ENCODE measurements at places on chromosomes 5 and 9.

- DNase-seq = no peak
Observed at GRCh38 chr5:133652951-133653759, 40.8 kb upstream of the FSTL4 start.

- DNase-seq = no peak
Observed at GRCh38 chr9:121768416-121769015, 117.1 kb downstream of the DAB2IP start.

DNA sequence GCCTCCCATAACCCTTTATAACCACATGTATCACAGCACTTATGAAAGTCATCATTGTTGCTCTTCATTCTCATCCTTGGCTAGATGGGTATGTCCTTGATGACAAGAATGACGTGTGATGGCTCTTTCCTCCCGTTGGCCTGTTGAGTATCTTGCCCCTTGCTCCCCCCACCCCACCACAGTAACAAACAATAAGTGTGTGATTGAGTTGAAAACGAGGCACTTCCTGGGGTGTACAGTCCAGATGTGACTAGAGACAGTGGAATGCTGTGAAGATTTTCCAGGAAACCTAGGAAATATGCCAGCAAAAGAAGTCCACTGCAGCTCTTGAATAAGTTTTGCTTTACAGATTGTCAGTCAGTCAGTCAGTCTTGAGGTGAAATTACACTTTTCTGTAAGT is 262.5 kb downstream of the ELAVL2 start:
- no peak for DNase-seq

GRCh38 chr9:104092192-104092591 is 1.9 kb upstream of the SMC2 start:
- DNase-seq = no peak

- DNase-seq = no peak
Observed at GRCh38 chr5:33690374-33691135, 201.2 kb downstream of the ADAMTS12 start.

DNA sequence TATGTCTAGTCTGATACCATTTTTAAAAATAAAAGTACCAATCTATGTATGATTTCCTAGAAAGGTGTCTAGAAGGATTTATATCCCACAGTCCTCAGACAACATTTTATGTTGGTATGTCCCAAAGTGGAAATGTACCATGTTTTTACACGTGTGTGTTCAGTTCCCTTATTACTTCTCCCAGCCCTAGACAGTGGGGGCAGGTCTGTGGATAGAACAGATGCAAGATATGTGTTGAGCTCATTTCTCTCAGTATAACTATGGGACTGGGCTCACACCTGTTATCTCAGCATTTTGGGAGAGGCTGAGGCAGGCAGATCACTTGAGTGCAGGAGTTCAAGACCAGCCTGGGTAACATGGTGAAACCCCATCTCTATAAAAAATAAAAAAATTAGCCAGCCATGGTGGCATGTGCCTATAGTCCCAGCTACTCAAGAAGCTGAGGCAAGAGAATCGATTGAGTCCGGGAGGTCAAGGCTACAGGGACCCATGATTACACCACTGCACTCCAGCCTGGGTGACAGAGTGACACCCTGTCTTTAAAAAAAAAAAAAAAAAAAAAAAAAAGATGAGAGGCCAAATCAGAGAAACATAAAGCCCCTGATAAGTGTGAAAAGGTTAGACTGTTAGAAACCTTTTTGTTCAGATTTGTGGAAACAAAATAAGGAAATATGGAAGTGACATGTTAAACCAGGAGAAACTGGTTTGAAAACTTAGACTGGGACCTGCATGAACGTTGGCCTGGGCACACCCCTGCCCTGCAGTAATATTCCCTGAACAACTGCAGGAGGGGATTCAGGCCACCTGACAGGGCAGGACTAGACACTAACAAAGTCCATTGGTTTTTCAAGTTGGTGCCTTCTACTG is 7.4 kb upstream of the SLC2A8 start:
- no peak for DNase-seq

DNA sequence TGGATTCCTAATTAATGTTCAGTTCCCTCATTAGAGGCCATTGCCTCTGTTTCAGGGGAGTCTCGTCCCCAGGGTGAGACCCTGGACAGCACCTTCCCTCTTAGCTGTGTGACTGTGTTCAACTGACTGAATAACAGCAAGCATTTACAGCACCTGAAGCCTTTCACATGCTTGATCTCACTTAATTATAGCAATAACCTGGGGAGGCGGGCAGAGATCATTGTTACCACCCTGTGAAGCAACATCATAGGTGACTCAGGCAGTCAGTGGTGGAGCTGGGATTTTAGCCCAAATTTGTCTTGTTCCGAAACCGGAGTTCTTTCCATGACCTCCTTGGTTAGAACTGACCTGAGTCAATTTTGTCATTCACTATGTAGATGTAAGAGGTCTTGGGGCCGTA is 105.2 kb upstream of the RAD23B start:
- no peak for DNase-seq

- DNase-seq = no peak
Observed at GRCh38 chr5:77957-78804, 13.8 kb upstream of the PLEKHG4B start.

- no peak for DNase-seq
Observed at GRCh38 chr5:91281401-91281800, 101.7 kb downstream of the ARRDC3 start.

DNA sequence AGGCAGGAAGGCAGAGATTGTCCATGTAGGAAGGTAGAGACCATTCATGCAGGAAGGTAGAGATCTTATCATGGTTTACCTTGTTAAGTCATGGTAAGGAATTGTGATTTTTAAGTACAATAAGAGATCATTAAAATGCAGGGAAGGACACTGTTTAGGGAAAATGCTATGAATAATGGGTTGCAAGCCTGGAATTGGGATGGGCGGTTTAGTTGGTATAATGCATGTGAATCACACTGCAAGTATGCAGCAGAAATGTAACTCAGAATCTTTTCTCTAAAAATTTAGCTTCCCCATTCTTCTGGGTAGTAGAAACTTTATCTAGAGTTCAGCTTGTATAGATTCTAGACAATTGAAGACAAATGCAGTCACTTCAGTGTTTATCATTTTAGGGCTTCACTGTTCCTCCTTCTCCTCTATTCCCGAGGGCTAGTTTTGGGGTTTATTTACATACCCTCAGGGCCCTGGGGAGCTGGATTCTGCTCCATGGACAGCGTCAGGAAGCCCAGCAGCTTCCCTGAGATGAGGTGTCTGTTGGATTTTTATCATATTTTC is 212.0 kb downstream of the SREK1 start:
- no peak for DNase-seq

DNA sequence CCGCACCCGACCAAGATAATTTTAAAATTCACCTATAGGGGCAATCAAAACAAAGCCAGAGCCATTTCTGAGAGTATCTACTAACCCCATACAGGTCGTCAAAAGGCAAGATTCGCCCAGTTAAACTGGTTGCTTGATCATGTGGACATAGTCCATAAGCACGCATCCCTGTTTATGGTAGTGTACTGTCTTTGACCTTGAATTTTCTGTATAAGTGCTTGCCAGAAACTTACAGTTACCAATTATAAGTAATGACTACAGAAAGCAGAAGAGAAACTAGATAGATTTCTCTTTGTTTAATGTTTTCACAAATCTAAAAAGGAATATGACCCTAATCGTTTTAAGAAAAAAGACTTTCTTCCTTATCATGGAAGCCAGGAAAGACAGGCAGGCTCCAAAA is 25.6 kb downstream of the SLC31A1 start:
- DNase-seq = no peak

GRCh38 chr5:74316064-74316603 is 324.4 kb downstream of the ENC1 start:
- DNase-seq = no peak

DNA sequence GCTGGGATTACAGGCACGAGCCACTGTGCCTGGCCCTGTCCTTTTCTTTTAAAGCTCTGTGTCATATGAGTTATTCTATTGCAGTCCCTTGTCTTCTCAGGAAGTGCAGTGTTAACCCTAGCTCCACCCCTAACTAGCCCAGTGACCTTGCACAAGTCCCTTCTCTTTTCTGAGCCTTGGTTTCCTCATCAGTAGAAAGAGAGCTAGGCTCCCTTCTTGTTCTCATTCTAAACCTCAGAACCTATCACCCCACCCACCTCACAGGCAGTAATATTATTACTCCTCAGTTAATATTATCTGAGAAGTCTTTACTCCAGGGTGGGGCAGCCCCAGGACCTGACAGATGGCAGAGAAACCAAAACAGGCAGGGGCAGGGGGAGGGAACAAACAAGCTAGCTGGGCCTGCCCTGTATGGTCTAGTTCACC is 7.2 kb downstream of the CYFIP2 start:
- DNase-seq = no peak

- DNase-seq = no peak
Observed at GRCh38 chr9:24502206-24502937, 43.3 kb downstream of the IZUMO3 start.

- DNase-seq = no peak
Observed at GRCh38 chr5:159883522-159883950, 32.7 kb upstream of the ADRA1B start.

GRCh38 chr9:111483439-111483857 is 735 bp downstream of the ECPAS start:
- DNase-seq = peak; percentile 48

- DNase-seq = no peak
Observed at GRCh38 chr9:137280474-137281344, 3.2 kb downstream of the TOR4A start.

GRCh38 chr5:129398026-129398678 is 61.9 kb upstream of the ADAMTS19 start:
- no peak for DNase-seq

GRCh38 chr9:96331236-96331947 is 29.4 kb upstream of the HSD17B3 start:
- no peak for DNase-seq

GRCh38 chr5:1515311-1515920 is 8.3 kb downstream of the LPCAT1 start:
- no peak for DNase-seq

- no peak for DNase-seq
Observed at GRCh38 chr5:177275883-177276282, 27.6 kb downstream of the RAB24 start.

GRCh38 chr9:32723789-32724325 is 59.5 kb upstream of the TMEM215 start:
- no peak for DNase-seq

DNA sequence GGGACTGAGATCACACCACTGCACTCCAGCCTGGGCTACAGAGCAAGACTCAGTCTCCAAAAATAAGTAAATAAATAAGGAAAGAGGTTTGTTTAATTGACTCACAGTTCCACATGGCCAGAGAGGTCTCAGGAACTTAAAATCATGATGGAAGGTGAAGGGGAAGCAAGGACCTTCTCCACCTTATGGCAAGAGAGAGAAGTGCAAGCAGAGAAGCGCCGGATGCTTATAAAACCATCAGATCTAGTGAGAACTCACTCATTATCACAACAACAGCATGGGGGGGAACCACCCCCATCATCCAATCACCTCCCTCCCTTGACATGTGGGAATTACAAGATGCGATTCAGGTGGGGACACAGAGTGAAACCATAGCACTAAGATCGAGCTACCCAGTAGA is 22.8 kb upstream of the RGMB start:
- no peak for DNase-seq

GRCh38 chr9:71814226-71814625 is 45.9 kb upstream of the CEMIP2 start:
- no peak for DNase-seq

GRCh38 chr9:92618633-92619225 is 51.2 kb downstream of the IPPK start:
- DNase-seq = no peak

DNA sequence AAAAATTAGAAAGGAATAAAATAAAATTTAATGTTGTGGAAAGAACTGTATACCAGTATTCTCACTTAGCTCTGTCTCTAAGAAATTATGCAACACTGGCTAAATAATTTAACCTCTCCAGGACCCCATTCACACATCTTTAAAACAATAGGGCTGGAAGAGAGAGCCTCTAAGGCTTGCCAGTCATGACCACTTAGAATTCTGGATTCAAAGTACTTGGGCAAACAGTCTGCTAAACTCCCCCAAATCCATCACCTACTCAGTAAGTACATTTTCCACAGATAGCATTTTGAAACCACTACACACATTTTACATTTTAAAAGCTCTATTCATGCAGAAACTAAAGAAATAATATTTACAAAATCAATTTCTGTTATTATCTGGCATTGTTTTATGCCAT is 291.7 kb downstream of the TMEM167A start:
- no peak for DNase-seq

DNA sequence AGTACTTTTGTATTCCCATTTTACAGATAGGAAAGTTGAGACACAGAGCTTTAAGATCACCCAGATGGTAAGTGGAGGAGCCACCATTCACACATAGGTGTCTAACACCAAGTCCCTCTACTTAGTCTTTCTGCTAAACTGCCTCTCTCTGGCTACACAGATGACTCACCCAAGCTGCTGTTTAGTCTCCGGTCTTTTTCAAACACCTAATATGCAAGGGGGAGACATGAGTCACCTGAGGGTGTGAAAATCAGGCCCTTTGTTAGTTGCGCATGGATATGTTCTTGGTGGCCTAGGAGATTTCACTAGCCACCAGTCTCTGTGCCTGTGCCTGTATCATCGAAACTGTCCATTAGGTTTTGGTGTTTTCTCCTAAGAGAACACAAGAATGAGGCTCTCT is 117.8 kb downstream of the MAST4 start:
- DNase-seq = no peak

DNA sequence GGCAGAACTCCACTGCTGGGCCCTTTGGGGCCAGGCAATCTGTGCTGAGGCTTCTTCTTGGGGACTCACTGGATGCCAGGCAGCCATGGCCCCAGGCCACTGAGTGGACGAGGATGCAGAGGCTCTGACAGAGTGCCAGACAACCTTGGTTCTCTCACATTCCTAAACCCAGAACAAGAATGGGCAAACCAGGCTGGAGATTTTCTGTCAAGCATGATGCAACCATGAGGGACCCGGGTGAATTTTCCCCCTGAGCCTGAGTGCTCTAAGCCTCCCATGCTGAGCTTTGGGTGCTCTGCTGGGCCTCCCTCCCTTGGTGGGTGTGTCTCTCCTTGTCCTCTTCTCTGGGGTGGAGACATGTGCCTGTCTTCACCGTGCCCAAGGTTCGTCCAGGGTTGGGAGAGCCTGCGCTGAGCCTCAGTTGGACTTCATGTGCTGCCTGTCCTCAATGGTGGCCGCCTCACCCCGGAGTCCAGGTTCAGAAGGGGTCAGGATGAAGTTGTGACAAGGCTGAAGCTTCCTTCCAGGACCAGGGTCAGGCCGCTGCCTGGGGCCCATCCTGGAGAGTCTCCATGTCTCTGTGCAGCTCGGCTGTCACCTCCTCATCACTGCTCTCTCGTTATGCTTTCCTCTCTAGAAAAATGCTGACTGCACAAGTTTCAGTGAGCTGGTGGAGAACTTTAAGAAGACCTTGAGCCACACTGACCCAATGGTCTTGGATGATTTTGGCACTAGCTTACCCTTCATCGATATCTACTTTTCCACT is 24.1 kb downstream of the PITX1 start:
- no peak for DNase-seq

GRCh38 chr9:34899535-34900158 is 58.4 kb upstream of the PHF24 start:
- no peak for DNase-seq
